Sigmoid colon (tissue), 7 donors: ENCODE measurements at places on chromosomes 16 and 17.

DNA sequence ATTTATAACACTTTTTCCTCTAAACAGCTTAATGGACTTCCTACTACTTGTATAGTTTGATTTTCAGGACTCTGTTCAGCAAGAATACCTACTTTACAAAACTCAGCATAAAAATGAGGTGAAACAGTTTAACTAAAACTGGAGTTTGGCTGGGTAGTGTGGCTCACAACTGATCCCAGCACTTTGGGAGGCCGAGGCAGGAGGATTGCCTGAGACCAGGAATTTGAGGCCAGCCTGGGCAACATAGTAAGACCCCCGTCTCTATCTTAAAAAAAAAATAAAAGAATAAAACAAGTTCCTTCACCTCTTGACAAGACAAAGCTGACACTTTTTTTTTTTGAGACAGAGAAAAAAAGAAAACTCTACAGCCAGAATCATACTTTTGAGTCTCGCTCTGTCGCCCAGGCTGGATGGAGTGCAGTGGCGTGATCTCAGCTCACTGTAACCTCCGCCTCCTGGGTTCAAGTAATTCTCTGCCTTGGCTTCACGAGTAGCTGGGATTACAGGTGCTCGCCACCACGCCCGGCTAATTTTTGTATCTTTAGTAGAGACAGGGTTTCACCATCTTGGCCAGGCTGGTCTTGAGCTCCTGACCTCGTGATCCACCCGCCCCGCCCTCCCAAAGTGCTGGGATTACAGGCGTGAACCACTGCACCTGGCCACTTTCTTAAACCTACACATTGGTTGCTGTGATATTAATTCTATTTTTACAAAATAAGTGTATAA is 2.6 kb downstream of the PDF start:
- DNase-seq: peak; percentile 28

DNA sequence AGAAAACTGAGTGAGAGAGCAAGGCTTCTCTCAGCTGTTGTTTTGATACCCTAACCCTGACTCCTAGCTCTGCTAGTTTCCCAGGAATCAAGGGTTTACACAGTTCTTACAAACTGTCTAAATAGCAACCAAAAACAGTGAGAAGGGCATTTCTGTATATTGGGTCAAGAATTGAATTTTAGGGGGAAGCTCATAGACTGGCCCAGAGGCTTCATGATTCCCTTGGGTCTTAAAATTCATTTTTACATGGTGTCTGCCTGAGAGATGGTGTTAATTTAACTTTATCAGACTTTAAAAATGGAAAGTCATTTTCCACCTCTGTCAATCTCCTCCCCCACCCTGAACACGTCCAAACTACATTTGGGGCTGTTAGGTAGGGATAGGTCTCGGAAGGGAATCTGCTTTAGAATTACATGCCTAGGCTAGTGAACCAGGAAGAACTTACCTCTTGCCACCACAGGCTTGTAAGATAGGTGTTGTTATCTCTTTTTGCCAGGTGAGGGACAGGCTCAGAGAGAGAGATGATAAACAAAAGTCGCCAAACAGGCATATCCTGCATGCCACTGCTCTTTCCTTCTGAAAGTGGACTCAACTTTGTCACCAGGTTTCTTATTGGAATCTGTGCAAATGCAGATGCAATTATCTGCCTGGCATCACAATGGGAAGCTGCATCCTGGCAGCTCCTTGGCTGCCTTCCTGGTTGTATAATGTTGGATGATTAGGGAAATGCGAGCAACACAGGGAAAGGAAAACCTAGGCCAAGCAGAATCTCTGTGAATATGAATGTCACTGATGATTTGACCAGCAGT is 3.1 kb downstream of the PHAF1 start:
- no peak for DNase-seq

DNA sequence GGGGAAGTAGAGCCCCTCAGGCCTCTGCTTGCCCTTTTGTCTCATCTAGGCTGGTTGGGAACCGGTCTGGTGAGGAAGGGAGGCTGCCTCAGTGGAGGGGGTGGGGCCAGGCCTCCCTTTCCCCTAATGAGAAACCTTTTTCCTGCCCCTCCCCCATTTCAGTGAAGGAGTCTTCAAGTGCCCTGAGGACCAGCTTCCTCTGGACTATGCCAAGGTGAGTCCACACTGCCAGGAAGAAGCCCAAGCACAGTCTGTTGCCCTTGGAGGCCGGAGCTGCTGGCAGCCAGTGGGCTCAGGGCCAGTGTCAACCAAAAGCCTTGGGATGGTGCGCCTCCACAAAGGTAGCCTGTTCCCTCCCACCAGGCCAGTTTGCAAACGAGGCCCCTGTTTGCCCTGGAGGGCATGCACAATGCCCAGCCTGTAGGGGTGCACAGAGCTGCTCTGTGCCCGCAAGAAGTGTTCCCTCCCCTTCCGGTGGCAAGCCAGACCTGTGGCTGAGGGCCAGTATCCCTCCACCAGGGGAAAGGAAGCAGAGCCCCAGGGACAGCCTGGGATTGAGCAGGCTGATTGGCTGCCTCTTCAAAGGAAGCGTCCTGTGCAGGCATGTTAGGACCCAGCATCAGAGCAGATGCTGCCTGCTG is 3.4 kb downstream of the TRAF4 start:
- no peak for DNase-seq

DNA sequence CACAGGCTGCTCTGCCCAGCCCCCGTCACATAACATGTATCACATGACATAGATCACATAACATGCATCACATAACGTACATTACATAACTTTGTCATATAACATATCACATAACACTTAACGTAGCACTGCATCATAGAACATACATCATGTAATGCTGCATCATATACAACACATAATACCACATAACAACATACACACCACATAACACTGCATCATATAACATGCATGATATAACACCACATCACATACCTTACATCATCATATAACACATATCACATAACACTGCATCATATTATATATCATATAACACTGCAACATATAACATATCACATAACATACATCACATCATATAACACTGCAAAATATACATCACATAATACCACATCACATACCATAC is 83.8 kb downstream of the AXIN2 start:
- no peak for DNase-seq

DNA sequence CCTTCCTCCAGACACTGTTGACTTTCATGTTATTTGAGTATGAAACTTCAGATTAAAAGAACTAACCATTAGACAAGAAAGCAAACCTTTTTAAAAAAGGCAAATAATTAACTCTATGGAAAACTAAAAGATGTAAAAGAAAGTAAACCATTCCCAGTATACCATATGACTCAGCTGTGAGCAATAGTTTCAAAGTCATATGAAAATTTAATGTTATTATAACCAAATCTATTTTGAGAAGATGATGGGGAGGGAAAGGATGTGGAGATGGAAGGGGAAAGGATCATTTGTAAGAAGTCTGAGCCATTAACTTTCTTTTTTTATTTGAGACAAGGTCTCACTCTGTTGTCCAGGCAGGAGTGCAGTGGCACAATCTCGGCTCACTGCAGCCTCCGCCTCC is 131.8 kb downstream of the IRX5 start:
- no peak for DNase-seq

- DNase-seq: no peak
Observed at GRCh38 chr17:27413315-27413714, 42.9 kb upstream of the KSR1 start.

GRCh38 chr16:86215233-86215978 is 294.9 kb upstream of the FOXF1 start:
- peak; percentile 33 for DNase-seq

DNA sequence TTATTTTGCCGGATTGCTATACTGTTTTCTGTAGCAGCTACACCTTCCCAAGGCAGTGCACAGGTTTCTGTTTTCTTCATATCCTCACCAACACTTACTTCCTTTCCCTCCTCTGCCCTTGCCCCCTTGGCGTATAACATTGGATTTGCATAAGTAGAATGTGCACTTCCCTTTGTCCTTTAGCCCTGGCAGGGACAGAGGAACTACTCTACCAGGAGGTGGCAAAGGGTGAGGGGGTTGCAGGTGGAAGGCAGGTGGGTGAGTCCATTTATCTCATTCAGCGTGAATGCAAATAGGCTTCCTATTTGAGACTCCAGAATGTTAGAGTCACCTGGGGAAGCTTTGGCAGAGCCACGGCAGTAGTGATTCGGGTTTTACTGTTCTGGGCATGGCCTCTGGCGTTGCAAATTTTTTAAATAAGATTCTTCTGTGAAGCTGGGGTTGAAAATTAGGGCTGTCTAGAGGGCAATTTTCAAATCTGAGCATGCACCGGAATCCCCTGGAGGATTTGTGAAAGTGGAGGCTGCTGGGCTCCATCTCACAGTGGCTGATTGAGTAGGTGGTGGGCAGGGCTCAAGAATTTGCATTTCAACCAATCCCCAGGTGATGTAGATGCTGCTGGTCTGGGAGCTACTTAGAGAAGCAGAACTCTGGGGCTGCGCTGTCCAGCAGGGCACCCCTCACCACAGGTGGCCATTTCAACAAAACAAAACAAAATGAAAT is 84.7 kb downstream of the PLCG2 start:
- DNase-seq: no peak

GRCh38 chr17:27994586-27994985 is 47.9 kb upstream of the NLK start:
- DNase-seq: no peak

GRCh38 chr17:74730491-74731346 is 6.3 kb upstream of the RAB37 start:
- no peak for DNase-seq

- no peak for DNase-seq
Observed at GRCh38 chr17:72882426-72882825, 210.1 kb downstream of the SLC39A11 start.

GRCh38 chr16:88477631-88478519 is 24.8 kb downstream of the ZFPM1 start:
- no peak for DNase-seq

GRCh38 chr17:60160829-60161501 is 11.2 kb downstream of the CA4 start:
- DNase-seq: no peak

DNA sequence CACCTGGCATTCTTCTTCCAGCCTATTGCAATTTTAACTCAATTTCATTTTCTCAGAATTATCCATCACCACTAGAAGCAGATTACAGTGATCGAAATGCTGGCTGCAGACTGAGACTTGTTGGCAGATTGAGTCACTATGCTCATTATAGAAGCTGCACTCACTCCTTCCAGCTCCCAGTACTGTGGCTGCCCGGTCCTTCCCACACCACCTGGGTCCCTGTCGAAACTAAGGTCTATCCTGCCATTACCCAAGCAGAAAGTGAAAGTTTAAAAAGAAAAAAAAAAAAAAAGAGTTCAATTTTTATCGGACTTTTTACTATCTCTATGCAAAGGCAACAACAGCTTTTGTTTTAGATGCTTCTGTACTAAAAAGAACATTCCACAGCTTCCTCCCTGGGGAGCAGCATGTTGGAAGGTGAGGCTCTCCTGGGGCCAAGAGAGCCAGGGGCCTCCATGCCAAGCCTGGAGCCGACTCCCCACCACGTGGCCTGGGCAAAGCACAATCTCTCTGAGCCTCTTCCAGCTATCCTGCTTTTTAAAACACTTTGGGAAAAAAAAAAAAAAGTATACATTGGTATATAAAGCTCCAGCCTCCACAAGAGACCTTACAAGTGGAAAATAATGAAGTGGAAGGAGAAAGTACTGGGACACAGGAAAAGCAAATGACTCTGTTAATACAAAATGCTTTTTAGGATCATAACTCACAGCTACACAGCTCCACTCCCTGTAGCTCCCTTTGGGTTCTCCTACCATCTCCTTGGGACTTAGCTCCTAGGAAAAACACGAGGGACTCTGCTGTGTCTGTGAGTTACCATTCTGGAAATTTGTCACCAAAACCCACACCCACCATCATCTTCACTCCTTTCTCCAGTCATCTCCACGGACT is 77.8 kb downstream of the USP31 start:
- DNase-seq: no peak

DNA sequence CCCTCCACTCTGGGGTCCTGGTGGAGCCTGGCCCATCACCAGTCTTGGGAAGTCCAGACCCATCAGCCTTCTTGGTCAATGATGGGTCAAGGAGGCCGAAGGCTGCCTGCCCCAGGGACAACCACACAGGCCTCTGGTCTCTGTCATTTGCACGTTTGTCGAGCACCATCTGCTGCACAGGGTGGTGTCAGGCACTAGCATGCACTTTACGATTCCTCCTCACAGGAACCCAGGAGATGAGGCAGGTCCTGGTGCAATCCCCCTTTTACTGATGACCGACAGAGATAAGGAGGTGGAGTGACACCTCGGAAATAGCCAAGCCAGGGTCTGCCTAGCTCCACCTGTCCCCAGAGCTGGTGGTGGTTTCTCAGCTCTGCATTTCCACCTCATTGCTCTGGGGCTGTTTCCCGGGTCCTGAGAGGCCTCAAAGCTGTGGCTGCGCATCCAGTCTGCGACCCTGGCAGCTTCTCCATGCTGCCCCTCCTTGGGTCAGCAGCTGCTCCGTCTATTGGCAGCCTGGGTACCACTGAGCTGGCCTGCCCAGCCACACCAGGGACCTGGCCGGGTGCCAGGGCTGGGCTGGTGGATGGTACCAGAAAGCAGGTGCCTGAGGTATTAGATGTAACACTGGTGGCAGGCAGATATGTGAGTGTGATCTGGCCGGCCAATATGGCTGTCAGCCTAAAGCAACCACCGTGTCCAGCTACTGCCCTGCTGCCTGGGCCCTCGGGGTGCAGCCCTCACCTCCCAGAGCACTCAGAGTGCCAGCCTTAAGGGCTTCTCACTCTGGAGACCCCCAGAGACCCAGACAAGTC is 10.0 kb downstream of the MMP15 start:
- DNase-seq: no peak

DNA sequence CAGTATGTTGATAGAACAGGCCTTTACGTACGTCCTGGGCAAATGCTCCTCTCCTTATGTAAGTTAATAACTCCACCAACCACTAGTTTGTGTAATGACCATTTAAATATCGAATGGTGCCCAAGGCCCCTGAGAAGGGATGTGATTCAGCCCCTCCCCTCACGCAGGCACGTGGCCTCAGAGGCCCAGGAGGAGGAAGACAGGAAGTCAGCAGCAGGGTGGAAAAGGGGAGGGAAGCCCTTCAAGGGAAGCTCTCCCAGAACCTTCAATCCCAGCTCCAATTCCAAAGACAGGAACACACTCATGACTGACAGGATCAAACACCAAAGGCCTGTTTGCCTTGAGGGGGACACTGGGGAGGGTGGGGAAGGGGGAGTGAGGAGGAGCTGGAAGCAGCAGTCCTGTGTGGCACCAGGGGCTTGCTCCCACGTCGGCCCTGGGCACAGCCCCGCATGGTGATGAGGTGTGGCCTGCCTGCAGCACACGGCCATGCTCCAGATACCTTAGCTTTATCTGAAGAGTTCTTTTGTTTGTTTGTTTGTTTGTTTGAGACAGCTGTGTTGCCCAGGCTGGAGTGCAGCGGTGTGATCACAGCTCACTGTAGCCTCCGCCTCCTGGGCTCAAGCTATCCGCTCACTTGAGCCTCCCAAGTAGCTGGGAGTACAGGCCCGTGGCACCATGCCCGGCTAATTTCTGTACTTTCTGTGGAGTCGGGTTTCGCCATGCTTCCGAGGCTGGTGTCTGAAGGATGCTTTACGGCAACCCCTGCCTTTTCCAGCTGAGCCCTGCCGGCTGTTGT is 105.0 kb downstream of the ZNF778 start:
- DNase-seq: peak; percentile 88
